Activated CD8-positive, alpha-beta T cell treated with anti-CD3 and anti-CD28 coated beads for 36 hours (primary cell): ENCODE measurements at places on chromosomes 3 and 15. TPM values are rescaled to one million over a fixed set of nuclear protein-coding genes. Genes with fewer than 3 reads are reported as not detected.
A peak's percentile ranks its signal among the peaks of the same experiment; 100 is the strongest.

- no peak for DNase-seq
Observed at GRCh38 chr15:63920504-63921175, 86.9 kb upstream of the HERC1 start.

- DNase-seq, result no peak
Observed at GRCh38 chr3:171949554-171949953, 89.8 kb upstream of the FNDC3B start.

ATP13A5 gene
- total RNA-seq, result not detected

DNA sequence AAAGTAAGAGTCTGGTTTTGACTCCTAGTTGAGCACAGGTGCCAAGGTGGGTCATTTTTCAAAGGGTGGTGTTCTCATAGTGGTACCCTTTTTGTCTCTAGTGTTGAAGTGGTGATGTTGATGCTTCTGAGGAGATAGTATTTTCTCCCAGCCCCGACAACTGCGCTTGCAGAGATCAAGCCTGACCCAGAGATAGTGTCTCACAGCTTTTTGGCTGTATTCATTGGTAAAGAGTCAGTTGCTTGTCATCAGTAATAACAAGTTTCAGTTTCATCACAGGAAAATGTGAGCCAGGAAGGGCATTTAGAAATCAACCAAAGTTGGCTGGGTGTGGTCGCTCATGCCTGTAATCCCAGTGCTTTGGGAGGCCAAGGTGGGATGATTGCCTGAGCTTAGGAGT lies 139.3 kb downstream of the NFKBIZ start:
- peak; percentile 41 for DNase-seq
